ENCODE measurements at places on chromosomes 6 and 20. TPM values are rescaled to one million over a fixed set of nuclear protein-coding genes. Genes with fewer than 3 reads are reported as not detected.

Gene HS3ST5
- total RNA-seq, result 0.17 TPM

Gene RAB44
- total RNA-seq, result under 0.01 TPM

Gene GFOD1
- 2.2 TPM for total RNA-seq

Gene DUSP15
- not detected for total RNA-seq

Gene CAPN11
- not detected for total RNA-seq

Gene ZBTB12
- total RNA-seq, result 1.5 TPM

Gene SLC12A5
- not detected for total RNA-seq

Gene MUCL3
- under 0.01 TPM for total RNA-seq

Gene SIRPB1
- total RNA-seq, result 8.0 TPM

Gene ZKSCAN3
- total RNA-seq, result 3.6 TPM

Gene TMEM14C
- total RNA-seq, result 198 TPM

Gene ARFGEF2
- 20.5 TPM for total RNA-seq

Gene MOG
- total RNA-seq, result not detected

Gene HMGN3
- 53.2 TPM for total RNA-seq

Gene ZBP1
- total RNA-seq, result not detected

Gene MUC21
- total RNA-seq, result not detected

Gene TOX2
- total RNA-seq, result 2.0 TPM

Gene DNAH8
- not detected for total RNA-seq

Gene SRMS
- not detected for total RNA-seq

Gene KCNQ5
- 1.4 TPM for total RNA-seq

Gene IL17F
- total RNA-seq, result not detected
